Occipital lobe (tissue), 3 donors: ENCODE measurements at places on chromosomes 11 and 22. TPM values are rescaled to one million over a fixed set of nuclear protein-coding genes. Genes with fewer than 3 reads are reported as not detected.

PTPRCAP gene
- not detected for total RNA-seq

AMOTL1 gene
- total RNA-seq, result 34.6 TPM

NAALADL1 gene
- 2.3 TPM for total RNA-seq

HORMAD2 gene
- total RNA-seq, result 0.78 TPM

SAA4 gene
- total RNA-seq, result not detected

ZC3H7B gene
- total RNA-seq, result 51.3 TPM

FAM180B gene
- total RNA-seq, result 0.16 TPM

SSTR3 gene
- total RNA-seq, result not detected

AKIP1 gene
- 25.7 TPM for total RNA-seq

ZBED4 gene
- 24.2 TPM for total RNA-seq

JHY gene
- total RNA-seq, result 6.2 TPM

PICALM gene
- total RNA-seq, result 1,141 TPM

APOA5 gene
- not detected for total RNA-seq

MMP1 gene
- total RNA-seq, result not detected

ANGPTL5 gene
- 0.62 TPM for total RNA-seq

ADM2 gene
- not detected for total RNA-seq

HBB gene
- 441 TPM for total RNA-seq

OR8K1 gene
- not detected for total RNA-seq

STIP1 gene
- total RNA-seq, result 69.4 TPM
